ENCODE measurements at places on chromosomes 6 and 20. TPM values are rescaled to one million over a fixed set of nuclear protein-coding genes. Genes with fewer than 3 reads are reported as not detected.

- no peak for DNase-seq
These were observed 13.5 kb downstream of the EYA4 start for GRCh38 chr6:133254552-133255228.

DNA sequence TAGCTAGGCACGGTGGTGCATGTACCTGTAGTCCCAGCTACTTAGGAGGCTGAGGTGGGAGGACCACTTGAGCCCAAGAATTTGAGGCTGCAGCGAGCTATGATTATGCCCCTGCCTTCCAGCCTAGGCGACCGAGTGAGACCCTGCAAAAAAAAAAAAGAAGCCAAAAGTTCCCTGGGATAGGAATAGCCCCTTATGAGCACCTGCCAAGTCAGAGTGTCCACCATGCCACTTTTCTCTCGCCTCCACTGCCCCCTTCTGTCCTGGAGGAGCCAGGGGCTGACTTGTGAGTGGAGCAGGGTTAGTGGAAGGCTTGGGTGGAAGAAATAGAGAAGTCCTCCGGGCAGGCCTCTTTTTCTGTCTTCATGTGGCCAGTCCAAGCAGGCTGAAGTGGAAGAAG lies 12.1 kb upstream of the DDX27 start:
- DNase-seq: no peak

DNA sequence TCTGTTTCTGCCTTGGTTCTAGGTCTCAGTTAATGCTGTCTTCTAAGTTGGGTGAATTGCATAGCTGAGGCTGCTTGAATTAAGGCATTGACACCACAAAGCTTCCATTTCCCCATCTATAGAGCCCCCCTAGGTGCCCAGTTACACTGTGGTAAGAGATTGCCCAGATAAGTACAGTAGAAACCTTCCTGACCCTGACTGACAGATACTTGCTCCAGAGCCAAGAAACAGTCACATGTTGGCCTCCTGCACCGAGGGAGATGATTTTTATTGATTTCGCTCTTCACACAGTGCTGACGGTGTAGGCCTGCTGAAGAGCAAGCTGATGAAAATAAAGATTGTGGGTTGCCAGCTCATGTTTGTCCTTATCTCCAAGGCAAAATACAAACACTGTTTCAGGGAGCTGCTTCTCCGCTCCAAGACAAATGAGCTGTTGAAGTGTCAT lies 67.9 kb downstream of the TRMT11 start:
- no peak for DNase-seq

PSORS1C1 gene
- not detected for total RNA-seq

GRCh38 chr20:62685781-62686555 lies 22.7 kb upstream of the NTSR1 start:
- DNase-seq: peak; percentile 72

CLIC5 gene
- 7.6 TPM for total RNA-seq

ERVFRD-1 gene
- total RNA-seq: not detected

MLN gene
- not detected for total RNA-seq

SLC17A1 gene
- not detected for total RNA-seq

- peak; percentile 79 for DNase-seq
These were observed 38.6 kb upstream of the GGTLC1 start for GRCh38 chr20:24027229-24027628.

GRCh38 chr6:96153775-96154174 lies 138.0 kb downstream of the FUT9 start:
- DNase-seq: no peak

SAMD3 gene
- not detected for total RNA-seq

SIM1 gene
- total RNA-seq: not detected

DNA sequence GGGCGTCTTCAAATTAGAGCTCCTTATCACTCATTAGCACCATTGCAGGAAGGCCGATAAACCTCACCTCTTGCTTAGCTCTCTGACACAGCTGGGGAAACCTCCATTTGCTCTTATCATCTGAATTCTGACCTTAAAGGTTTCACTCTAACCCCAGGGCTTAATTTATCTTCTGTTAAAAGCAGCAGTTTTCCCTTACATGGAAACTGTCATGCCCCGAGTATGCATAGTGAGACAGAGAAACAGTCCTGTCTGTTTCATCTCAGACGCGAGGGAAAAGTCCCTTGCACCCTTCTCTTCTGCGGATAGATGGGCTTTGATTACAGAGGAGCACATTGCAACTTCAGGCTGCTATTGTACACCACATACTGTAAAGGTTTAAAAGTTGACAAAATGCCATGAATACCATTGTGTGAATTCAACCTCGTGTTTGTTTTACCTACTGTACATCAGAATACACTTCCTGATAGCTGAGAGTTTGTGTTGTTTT lies 191.5 kb upstream of the BMP2 start:
- DNase-seq: no peak

- no peak for DNase-seq
These were observed 187.2 kb downstream of the TFAP2C start for GRCh38 chr20:56816349-56816748.

- no peak for DNase-seq
These were observed 476.8 kb upstream of the SOX4 start for GRCh38 chr6:21116736-21117135.

NECAB3 gene
- 21.3 TPM for total RNA-seq

TRIM15 gene
- not detected for total RNA-seq

GRCh38 chr6:152236370-152237097 lies 400.6 kb downstream of the SYNE1 start:
- DNase-seq: no peak
